AG04449 (cell line): ENCODE measurements at places on chromosomes 2 and 18.

DNA sequence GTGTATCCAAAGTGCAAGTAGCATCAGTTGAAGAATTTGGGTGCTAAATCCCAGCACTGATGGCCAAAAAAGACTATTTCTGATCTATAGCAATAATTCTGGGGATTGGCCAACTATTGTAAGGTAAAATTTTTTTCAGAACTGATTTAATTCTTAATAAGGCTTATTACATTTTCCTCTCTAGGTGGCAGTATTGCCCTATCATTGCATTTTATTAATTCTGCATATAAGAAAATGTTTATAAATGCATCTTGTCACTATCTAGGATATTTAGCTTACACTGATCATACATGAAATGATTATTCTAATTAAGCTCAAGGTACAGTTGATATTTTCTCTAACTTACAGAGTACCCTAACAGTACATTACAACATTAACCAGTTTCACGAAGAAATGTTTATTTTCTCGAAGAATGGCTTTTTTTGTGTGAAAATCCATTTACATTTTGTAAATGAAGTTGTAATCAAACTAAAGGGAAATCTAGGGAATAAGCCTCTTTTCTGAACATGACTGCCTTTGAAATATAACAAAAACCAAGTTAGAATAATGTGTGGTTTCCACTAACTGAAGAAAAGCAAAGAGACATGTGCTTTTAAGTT lies 11.0 kb downstream of the TTN start:
- peak; percentile 5 for DNase-seq

GRCh38 chr2:98445683-98446581 lies 1.3 kb downstream of the INPP4A start:
- no peak for DNase-seq

DNA sequence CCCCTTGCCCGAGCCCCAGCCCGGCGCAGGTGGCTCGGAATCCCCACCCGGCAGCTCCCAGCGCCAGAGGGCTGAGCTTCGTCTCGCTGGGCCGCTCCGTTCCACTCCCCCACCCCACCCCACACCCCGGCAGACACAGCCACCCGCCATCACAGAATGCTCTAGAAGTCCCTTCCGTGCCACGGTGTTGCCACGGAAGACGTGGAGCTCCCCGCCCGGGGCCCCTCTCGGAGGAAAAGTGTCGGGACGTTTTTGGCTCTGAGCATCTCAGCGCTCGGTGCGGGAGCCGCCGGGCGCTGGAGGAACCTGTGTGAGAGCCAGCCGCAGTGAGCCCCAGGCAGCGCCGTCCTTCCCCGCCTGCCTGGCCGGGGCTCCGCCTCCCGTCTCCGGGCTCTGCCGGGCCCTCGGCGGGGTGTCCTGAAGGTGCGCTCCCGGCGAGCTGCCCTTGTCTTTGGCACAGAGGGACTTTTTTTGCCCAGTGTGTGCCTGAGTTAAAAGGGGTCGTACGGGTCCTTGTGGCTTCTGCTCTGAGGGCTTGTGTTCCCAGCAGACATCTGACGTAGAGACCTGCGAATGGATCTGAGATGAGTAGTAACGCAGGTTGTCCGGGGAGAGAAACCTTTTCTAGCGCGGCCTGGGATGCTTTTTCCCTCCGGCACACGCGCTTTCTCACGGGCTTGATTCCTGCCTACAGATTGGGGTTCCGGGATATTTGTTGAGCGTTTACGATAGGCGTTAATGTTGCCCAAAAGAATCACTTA lies 1.8 kb downstream of the ZCCHC2 start:
- DNase-seq = no peak

- DNase-seq = no peak
These were observed 477.5 kb upstream of the MYT1L start for GRCh38 chr2:2808551-2809058.

DNA sequence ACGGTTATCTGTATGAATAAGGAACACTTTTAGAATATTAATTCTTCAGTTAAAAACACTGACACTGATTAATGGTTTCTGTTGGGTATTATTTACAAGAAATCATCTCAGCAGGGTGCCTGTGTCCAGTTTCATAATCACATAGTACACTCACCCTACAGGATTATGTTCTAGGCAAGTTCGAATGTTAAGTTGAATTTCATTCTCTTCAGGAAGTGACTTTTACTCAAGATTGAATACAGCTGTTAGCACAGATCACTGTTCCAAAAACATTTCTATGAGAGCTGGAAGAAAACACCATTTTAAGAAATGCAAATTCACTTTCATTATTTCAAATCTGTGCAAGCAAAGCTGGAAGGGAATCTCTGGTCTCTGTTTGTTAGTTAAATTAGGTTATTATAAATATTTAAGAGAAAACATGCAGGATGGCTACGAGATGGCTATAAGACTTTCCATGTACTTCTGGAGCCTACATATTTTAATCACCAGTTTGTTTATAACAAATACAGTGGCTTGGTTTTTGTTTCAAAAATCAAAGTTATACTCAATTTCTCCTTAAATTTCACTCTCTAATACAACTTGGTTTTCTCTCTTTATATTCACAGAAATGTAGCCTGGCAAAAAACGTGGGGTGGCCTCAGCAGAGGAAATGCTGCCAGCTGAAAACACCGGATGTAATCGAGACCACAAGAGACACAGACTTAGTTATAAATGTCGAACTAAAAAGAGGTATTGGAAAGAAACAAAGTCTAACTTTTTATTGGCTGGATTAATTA lies 65.8 kb downstream of the RBMS1 start:
- DNase-seq = no peak

GRCh38 chr2:23673830-23674679 lies 252.9 kb downstream of the ATAD2B start:
- no peak for DNase-seq

DNA sequence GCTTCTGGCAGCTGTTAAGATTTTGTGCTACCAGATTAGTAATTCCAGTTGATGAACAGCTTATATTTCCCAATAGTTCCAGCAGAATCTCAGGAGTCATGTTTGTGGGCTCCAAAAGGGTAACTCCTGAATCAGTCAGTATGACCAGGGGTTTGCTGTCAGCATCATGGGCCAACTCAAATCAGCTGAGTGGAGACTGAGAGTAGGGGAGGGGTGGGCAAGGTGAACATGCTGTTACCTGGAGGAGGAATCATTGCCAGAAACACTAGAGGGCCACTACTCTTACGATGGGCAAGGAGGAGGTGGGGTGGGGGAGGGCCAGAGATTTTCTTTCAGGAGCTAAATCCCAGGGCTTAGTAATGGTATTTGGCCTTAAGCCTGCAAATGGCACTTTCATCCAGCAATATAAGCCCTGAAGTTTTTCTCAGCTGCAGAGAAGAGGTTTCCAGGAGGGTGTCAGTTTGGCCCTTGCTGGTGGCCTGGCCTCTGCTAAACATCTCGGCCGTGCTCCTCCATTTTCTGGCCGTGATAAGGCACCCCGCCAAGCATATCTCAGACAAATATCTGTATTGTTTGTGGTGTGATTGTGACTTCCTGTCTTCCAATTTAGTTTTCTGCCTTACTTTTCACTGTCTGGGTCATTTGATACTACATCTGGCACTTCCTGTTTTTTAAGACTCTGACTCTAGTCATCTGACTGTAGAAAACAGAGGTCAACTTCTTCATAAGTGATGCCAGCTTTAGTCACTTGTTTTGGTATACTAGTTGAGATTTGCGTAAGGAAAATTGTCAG lies 120.5 kb upstream of the CXCR4 start:
- no peak for DNase-seq

DNA sequence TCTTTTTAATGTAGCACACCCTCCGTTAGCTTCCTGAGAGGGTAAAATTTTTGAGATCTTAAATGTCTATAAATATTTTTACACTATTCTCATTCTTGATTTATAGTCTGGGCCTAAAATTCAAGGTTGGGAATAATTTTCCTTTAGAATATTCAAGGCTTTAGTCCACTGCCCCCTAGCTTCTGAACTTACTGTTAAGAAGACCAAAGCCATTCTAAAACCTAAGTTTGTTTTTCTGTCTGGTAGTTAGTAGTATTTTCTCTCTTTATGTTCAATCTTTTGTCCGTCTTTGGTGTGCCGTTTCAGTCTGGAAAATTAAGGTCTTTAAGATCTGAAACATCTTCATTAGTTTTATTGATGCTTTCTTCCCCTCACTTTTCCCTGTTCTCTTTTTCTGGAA lies 14.5 kb downstream of the OSBPL6 start:
- no peak for DNase-seq
